Activated B cell treated with CpG ODN at 0.5 μM for 24 hours (primary cell): ENCODE measurements at places on chromosomes 1 and 21. TPM values are rescaled to one million over a fixed set of nuclear protein-coding genes. Genes with fewer than 3 reads are reported as not detected.

GRCh38 chr1:38608202-38608864 is 251.2 kb downstream of the RRAGC start:
- no peak overlapping the region for H3K4me3 ChIP-seq
- no peak overlapping the region for H3K27ac ChIP-seq
- DNase-seq, result no peak
- H3K36me3 ChIP-seq, result no peaks in the 10 kb centered on the region
- peaks cover 24% of the 10 kb centered on the region for H3K27me3 ChIP-seq

DNA sequence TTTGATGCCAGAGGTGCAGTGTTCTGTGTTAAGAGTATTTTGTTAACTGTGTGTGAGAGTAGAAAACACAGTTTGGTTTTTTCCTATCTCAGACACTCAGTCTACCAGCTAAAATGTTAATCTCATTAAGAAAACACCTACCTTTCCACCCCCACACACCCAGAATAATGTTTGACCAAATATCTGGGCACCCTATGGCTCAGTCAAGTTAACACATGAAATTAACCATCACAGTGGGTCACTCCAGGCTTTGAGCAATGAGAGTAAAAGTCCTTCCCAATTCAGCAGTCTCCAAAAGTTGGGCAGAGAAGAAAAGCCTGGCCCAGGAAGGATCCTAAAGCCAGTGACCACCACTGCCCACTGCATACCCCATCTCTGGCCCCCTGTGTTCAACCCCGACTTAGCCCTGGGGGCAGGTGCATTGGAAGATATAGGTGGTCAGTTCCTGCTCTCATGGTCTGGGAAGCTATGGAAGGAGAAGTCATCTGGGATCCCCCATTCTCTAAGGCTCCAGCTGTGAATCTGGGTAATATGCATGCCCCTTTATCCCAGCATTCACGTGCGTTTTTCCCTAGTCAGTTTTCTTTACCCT is 50.2 kb upstream of the CSF3R start:
- H3K27me3 ChIP-seq, result peaks cover 25% of the 10 kb centered on the region
- H3K27ac ChIP-seq, result no peak overlapping the region
- H3K4me1 ChIP-seq, result no peaks in the 10 kb centered on the region
- no peaks in the 10 kb centered on the region for H3K36me3 ChIP-seq

DNA sequence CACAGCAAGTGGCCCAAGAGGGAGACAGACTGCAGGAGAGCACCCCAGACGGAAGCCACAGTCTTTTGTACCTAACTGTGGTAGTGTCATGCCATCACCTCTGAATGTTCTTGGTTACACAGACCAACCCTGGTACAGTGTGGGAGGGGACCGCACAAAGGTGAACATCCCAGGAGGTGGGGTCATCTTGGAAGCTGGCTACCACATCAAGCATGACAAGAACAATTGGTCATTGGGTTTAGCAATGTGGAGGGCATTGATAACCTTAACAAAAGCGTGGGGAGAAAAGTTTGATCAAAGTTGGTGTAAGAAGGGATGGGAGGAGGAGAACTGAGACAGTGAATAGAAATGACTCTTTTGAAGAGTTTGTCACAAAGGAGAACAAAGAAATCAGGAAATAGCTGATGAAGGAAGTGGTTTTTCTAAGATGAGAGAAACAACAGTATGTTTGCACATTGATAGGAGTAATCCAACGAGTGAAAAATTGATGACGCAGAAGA is 87.1 kb upstream of the CACNA1E start:
- no peak overlapping the region for H3K4me3 ChIP-seq
- H3K27me3 ChIP-seq, result peaks cover 5% of the 10 kb centered on the region
- no peak for DNase-seq
- no peak overlapping the region for H3K27ac ChIP-seq
- no peaks in the 10 kb centered on the region for H3K36me3 ChIP-seq

DNA sequence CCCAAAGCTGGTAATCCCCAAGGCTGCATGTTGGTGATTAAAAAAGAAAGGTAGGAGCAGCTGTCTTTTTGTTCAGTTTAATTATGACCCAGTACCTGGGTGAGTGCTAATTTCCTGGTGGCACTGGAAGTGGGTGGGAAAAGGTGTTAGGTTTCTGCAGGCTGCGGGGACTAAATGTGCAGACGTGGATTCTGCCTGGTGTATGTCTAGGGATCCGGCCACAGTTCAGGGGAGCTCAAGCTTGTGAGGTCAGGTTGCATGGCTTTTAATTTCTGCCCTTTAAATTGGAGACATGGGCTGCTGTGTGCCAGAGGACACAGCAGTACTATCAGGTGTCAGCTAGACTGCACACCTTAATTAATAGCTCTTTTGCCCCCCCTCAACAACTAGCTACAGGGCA is 20.3 kb upstream of the TBX19 start:
- H3K27me3 ChIP-seq, result no peaks in the 10 kb centered on the region
- H3K4me1 ChIP-seq, result no peaks in the 10 kb centered on the region
- no peak overlapping the region for H3K27ac ChIP-seq
- no peak overlapping the region for H3K4me3 ChIP-seq
- no peak for DNase-seq

GRCh38 chr1:87979079-87979478 is 650.4 kb downstream of the LMO4 start:
- no peak for DNase-seq
- H3K4me3 ChIP-seq, result no peak overlapping the region
- no peaks in the 10 kb centered on the region for H3K36me3 ChIP-seq
- no peak overlapping the region for H3K27ac ChIP-seq
- peaks cover 7% of the 10 kb centered on the region for H3K27me3 ChIP-seq

GRCh38 chr1:112449630-112449983 is 53.6 kb downstream of the CTTNBP2NL start:
- peaks cover 3% of the 10 kb centered on the region for H3K36me3 ChIP-seq
- no peak overlapping the region for H3K27ac ChIP-seq
- peaks cover 1% of the 10 kb centered on the region for H3K27me3 ChIP-seq
- no peak overlapping the region for H3K4me3 ChIP-seq

- DNase-seq, result no peak
- H3K27me3 ChIP-seq, result peaks cover 14% of the 10 kb centered on the region
- H3K4me1 ChIP-seq, result no peaks in the 10 kb centered on the region
- no peak overlapping the region for H3K4me3 ChIP-seq
Observed at GRCh38 chr1:184637664-184638240, 116.9 kb downstream of the EDEM3 start.

Gene NES
- total RNA-seq, result not detected in 2 replicates

- peaks cover 55% of the 10 kb centered on the region for H3K4me1 ChIP-seq
- peaks cover 17% of the 10 kb centered on the region for H3K36me3 ChIP-seq
- peak overlapping the region; percentile 63 for H3K27ac ChIP-seq
- no peak for DNase-seq
Observed at GRCh38 chr1:227730630-227731151, 4.4 kb downstream of the JMJD4 start.

DNA sequence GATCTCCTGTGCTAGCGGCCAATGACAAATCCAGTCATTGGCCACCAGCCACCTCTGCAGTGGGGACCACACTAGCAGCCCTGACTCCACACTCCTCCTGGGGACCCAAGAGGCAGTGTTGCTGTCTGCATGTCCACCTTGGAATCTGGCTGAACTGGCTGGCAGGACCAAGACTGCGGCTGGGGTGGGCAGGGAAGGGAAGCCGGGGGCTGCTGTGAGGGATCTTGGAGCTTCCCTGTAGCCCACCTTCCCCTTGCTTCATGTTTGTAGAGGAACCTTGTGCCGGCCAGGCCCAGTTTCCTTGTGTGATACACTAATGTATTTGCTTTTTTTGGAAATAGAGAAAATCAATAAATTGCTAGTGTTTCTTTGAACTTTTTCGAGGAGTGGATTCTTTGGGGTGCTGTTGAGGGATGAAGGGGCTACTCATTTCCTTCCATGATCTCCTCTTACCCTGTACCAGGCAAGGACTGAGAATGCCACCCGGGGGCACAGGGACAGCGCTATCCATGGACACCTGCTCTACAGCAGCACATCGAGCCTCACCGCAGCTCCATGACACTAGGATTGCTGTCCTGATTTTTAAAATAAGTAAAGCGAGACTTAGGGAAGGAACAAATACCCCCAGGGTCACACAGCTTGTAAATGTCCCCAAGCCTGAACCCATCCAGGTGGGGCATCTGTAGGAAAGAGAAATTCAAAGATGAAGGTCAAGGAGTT is 44.7 kb downstream of the TNNT2 start:
- H3K4me3 ChIP-seq, result no peak overlapping the region
- H3K27ac ChIP-seq, result no peak overlapping the region
- H3K36me3 ChIP-seq, result no peaks in the 10 kb centered on the region
- no peak for DNase-seq

Gene RHBDL2
- total RNA-seq, result not detected in 2 replicates

DNA sequence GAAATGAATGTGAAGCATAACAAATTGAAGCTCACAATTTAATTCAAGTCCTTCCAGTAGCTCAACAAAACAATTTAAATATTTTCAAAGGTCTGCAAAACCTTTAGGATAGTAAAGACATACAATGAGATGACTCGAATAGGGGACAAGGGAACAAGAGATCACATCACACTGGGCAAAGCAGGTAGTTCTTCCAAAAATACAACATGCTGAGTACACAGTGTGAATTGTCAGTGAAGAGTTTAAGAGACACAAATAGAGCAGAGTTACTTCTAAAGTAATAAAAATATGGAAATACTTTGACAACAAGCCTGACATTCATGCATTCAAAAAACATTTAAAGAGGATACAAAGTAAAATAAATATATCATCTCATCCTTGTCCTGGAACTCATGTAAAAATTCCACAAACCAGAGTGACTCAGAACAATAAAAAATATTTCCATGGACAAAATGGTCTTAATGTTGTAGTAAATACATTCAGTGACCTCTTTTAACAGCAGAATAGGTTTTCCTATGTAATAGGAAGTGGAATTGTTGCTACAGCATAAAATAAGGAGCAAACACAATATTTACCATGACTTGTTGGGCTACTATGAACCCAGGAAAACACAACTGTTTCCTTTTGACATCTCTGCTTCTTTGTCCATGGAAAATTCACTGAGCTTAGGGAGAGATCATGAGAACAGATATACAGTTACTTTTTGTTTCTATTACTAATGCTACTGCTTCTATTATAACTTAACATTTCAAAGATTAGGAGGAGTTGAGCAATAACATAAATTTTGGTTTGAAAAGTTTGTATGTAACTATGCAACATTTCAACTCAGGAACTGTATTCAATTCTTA is 83.7 kb upstream of the BCL10 start:
- no peaks in the 10 kb centered on the region for H3K4me1 ChIP-seq
- H3K27ac ChIP-seq, result no peak overlapping the region
- no peak for DNase-seq
- H3K27me3 ChIP-seq, result no peaks in the 10 kb centered on the region
- H3K4me3 ChIP-seq, result no peak overlapping the region

Gene TAS1R1
- not detected in 2 replicates for total RNA-seq

Gene UQCRHL
- 1.7 and 1.9 TPM in 2 replicates for total RNA-seq

DNA sequence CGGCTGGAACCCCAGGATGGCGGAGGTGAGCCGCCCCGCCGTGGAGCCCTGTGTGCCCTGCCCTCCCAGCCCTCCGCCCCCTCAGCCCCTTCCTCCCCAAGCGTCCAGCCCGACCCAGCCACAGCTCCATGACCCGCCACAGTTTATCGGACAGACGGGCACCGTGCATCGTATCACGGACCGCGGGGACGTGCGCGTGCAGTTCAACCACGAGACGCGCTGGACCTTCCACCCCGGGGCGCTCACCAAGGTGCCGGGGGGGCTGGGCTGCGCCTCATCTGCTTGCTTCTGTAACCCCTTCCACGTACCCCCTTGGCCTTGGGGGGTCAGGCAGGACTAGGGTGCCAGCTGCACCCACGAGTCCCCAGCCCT is 6.6 kb upstream of the MMP23B start:
- no peak overlapping the region for H3K27ac ChIP-seq
- no peak overlapping the region for H3K4me3 ChIP-seq
- H3K27me3 ChIP-seq, result peaks cover 2% of the 10 kb centered on the region

DNA sequence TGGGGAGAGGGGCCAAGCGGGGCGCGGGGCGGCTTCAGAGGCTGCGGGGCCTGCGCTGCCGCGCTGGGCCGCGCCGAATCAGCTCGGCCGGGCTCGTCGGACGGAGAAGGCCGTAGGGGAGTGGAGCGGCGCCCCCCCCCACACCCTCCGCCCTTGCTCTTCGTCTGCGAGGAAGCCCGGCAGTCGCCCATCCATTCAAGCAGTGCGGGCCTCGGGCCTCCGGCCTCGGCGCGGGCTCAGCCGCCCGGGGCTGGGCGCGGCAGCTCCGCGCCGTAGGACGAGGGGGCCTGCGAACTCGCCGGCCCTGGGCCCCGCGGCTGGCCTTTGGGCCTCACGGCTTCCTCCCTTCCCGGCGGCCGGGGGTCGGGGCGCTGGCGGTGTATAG is 564 bp downstream of the CTPS1 start:
- peaks cover 29% of the 10 kb centered on the region for H3K36me3 ChIP-seq
- H3K27me3 ChIP-seq, result no peaks in the 10 kb centered on the region
- peaks cover 19% of the 10 kb centered on the region for H3K4me1 ChIP-seq

- H3K27me3 ChIP-seq, result no peaks in the 10 kb centered on the region
- no peaks in the 10 kb centered on the region for H3K4me1 ChIP-seq
- DNase-seq, result peak; percentile 9
- H3K27ac ChIP-seq, result no peak overlapping the region
- H3K36me3 ChIP-seq, result no peaks in the 10 kb centered on the region
Observed at GRCh38 chr21:46124083-46124925, 26.4 kb downstream of the COL6A2 start.

GRCh38 chr1:174836543-174836942 is 163.2 kb upstream of the CACYBP start:
- peaks cover 18% of the 10 kb centered on the region for H3K4me1 ChIP-seq
- H3K27me3 ChIP-seq, result no peaks in the 10 kb centered on the region
- H3K36me3 ChIP-seq, result no peaks in the 10 kb centered on the region
- no peak overlapping the region for H3K27ac ChIP-seq
- no peak overlapping the region for H3K4me3 ChIP-seq

Gene C1orf185
- not detected in 2 replicates for total RNA-seq

Gene PRKAA2
- not detected in 2 replicates for total RNA-seq
